Mucosa of descending colon (tissue), 3 donors: ENCODE measurements at places on chromosomes 3 and 15.

- no peak for DNase-seq
These were observed 26.9 kb downstream of the CHDH start for GRCh38 chr3:53819163-53819868.

DNA sequence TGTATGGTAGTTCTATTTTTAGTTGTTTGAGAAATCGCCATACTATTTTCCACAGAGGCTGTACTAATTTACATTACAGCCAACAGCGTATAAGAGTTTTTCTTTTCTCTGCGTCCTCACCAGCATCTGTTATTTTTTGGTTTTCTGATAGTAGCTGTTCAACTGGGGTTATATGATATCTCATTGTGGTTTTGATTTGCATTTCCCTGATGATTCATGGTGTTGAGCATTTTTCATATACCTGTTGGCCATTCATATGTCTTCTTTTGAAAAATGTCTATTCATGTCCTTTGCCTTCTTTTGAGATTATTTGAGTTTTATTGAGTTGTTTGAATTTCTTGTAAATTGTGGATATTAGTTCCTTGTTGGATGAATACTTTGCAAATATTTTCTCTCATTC is 114.6 kb downstream of the LRRK1 start:
- no peak for DNase-seq

GRCh38 chr15:63202861-63203260 is 13.5 kb downstream of the RAB8B start:
- no peak for DNase-seq

GRCh38 chr15:46576646-46577395 is 942.0 kb downstream of the SQOR start:
- DNase-seq: peak; percentile 60

DNA sequence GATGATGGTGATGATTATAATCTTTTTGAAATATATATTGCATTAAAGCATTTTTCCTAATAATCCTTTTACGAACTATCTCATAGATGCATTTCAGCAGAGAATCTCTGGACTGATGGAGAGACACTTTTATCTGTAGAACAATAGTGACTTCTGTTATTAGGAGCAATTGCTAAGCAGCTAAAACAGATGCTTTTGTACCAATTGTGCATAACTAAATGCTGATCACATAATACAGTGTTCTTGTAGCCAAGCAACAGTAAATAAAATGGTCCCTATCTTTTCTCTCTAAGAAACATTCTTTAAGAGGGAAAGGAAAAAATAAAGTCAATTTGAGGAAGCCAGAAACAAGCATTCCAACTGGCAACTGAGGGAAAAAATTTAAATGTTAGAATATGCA is 405.8 kb upstream of the GOLIM4 start:
- no peak for DNase-seq

DNA sequence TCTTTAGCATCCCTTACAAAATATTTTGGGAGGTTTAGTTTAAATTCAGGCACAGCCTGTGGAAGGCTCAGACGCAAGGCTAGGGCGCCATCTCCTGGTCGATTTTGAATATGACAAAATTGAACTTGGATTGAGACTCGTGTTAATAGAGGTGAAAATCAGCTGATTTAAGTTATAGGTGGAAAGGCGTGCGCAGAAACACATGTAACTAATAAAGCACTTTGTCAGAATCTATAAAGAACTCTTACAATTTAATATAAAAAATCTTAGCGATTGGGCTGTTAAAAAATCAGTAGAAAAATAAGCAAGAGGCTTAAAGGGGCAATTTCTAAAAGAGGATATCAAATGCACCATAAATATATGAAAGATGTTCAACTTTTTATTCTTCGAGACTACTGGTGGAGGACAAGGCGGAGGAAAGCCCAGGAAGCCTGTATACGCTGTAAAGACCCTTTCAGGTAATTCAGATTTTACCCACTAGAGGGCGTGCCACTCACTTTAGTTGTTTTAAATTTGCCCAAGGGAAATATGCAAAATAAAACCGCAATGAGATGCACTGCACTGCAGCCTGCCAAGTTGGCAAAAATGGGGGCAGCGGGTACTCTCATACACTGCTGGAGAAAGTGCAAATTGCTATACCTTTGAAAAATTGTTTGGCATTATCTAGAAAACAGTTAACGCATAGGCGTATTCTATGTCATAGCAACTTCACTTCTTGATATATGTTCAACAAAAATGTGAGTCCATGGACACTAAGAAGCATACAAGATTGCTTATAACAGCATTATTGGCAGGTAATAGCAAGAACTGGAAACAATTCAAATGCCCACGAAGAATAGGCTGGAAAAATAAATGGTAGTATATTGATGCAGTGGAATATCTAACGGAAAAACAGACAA is 64.7 kb downstream of the SLC30A4 start:
- DNase-seq: peak; percentile 95

DNA sequence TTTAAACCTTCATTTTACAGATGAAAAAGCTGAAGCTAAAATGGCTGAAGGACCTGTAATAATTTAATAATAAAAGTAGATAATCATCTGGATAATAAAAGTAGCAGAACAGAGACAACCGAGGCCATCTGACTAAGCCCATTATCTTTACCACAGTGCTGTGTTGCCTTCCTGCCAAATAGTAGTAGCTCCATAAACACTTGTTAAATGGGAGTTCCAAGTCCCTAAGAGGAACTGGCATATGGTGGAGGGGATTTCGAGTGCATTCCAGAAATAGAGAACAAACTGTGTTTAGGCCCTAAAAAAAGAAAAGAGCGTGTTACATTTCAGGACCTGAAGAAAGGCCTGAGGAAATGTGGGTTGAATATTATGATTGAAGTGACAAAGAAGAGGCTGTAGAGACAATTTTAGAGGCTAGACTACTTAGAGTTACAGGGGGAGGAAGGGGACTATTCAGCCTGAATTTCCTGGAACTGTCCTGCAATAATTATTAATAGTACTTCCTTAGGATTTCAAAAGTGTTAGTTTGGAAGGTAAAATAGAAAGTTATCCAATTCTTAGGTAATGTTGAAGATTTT is 424.3 kb downstream of the ROBO2 start:
- no peak for DNase-seq
